ENCODE measurements at places on chromosomes 11 and 22.
A peak's percentile ranks its signal among the peaks of the same experiment; 100 is the strongest.

GRCh38 chr11:104529213-104529612 is 365.3 kb upstream of the PDGFD start:
- DNase-seq, result no peak

GRCh38 chr11:14882196-14882595 is 9.8 kb downstream of the CYP2R1 start:
- DNase-seq, result no peak

DNA sequence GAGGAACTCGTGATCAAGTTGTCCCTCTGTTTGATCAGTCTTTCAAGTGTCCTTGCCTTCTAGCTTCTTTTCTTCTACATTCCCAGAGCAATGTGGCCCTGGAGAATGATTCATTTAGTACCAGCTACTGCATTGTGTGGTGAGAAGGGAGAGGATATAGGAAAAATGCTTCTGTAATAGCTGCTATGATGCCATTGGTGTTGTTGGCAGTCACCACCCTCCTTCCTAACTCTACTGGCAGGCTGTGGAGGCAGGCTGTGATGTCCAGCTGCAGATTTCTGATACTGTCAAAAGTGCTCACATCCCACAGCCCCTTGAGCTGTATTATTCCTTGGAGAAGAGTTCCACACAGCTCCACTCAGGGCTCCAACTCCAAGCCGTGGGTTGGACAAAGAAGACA is 52.8 kb downstream of the ENDOD1 start:
- DNase-seq, result no peak

GRCh38 chr11:111422494-111423249 is 43.6 kb upstream of the POU2AF1 start:
- DNase-seq, result no peak

DNA sequence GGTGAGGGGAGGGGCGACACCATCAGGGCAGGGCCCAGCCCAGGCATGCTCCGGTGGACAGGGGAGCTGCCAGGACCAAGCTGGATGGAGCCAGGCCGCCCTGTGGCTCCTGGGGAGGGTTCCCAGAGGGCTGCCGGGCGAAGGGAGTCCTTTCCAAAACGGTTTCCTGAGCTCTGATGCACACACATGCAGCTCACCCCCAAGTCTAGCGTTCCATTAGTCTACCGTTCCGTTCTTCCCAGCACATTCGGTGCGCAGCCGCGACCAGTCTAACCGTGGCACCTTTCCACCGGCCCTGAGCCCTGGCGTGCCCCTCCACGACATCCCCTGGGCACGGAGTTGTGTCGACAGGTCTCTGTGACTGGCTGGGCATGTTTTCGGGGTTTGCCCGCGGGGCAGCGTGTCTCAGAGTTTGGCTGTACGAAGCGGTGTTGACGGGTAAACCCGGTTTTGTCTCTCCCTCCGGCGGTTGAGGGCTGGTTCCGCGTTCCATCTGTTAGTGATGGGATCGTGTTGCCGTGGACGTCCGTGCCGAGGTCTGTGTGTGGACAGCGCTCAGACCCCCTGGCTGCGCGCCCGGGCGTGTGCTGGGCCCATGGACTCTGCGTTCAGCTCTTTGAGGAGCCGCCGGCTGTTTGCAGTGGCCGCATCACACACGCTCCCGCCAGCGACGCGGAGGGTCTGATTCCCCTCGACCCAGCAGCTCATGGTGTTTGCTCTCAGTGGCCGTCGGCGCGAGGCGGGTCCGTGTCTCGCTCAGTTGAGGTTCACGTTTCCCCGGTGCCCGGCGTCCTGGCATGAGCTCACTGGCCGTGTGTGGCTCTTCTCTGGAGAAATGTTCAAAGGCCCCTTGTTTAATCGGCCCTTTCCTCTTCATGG is 121.2 kb downstream of the IGLL1 start:
- DNase-seq, result no peak

DNA sequence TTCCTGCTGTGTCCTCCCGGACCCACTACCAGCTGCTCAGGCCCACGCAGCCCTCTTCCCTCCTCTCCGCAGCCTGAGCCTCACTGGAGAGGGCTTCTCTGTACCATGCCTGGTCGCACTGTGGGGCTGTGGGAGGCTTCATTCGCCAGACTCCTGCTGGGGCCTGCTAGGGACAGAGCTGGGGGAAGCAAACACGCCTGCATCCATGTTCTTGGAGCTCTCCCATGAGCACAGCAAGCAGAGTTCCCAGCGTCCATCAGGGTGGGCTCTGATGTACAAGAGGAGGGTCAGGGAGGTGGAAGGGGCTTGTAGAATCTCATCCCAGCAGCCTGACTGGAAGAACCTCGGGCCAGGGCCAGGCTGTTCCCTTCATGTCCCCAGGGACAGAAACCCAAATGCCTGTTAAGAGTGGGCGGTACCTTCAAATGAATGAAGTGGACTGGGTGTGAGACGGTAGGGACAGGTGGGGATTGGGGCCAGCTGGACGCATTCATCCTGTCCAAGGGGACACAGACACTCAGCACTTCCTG is 59.9 kb downstream of the MPPED1 start:
- no peak for DNase-seq

- DNase-seq, result no peak
Observed at GRCh38 chr11:119759747-119760412, 30.9 kb upstream of the NECTIN1 start.

GRCh38 chr11:63769042-63769713 is 603 bp upstream of the ZFTA start:
- no peak for DNase-seq

GRCh38 chr11:100689141-100689540 is 2.1 kb downstream of the ARHGAP42 start:
- DNase-seq, result no peak

DNA sequence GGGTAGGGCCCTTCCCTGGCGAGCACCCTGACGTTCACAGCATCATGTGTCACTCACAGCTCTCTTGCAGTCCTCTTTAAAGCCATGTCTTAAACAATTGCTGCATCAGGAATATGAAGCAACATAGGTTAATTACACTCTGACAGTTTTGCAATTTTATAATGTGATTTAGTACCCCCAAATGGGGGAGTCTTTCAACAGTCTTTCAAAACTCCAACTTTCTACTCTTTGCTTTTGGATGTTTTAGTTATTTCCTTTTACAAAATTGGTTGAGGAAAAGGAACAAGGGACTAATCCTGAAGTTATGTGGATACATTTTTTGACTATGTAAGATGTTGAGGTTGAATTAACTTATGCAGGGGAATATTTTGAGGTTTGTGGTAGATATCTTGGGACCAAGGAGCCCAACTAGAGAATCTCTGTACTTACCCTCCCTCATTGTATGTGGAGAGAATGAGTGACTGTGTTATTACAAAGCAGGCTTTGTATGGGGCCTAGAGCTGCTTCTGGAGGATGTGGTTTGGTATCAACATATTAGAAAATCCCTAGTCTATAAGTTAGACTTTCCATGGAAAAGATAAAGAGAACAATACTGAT is at the start of gene MMP8:
Gene MMP8 (minus strand): TSS at position 51 of the 597 bp plus-strand sequence. CDS start 99 bp downstream, outside the sequence.
- no peak for DNase-seq

DNA sequence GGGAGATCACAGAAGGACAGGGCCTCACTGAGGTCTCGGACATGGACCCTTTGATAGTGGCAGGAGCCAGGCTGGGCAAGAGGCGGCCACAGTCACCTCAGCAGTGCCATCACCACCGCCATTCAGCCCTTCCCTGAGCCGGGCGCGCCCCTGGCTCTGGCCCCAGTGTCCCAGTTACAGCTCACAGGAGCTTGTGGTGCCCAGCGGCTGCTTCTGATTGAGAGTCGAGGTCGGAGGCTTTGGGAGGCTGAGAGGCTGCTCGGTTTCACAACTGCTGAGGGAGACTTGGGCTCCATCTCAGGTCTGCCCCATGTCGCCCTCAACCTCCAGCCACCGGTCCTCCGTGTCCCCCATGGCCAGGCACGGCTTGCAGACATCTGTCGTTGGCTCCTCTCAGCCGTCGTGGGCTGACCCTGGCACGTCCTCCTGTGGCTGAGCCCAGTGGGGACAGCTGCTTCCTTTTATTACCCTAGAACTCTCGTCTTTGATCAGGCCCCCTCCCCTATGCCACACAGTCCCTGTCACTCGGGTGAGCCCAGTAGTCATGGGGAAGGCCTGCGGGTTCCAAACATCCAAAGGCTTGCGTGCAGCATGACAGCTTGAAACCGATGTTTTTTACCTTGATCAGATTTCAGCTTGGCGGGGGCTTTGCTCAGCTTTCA is 28.4 kb upstream of the PPP6R3 start:
- no peak for DNase-seq

- DNase-seq, result no peak
Observed at GRCh38 chr11:67613960-67614715, 7.4 kb downstream of the NDUFV1 start.

DNA sequence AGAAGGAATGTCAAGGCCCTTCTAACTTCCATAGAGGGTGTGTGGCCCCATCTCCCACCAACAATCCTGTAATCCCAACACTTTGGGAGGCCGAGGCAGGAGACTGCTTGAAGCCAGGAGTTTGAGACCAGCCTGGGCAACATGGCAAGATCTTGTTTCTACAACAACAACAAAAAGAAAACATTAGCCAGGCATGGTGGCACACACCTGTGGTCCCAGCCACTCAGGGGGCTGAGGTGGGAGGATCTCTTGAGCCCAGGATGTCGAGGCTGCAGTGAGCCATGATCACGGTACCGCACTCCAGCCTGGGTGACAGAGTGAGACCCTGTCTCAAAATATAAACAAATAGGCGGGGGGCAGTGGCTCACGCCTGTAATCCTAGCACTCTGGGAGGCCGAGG is 16.9 kb downstream of the TSPAN32 start:
- no peak for DNase-seq

DNA sequence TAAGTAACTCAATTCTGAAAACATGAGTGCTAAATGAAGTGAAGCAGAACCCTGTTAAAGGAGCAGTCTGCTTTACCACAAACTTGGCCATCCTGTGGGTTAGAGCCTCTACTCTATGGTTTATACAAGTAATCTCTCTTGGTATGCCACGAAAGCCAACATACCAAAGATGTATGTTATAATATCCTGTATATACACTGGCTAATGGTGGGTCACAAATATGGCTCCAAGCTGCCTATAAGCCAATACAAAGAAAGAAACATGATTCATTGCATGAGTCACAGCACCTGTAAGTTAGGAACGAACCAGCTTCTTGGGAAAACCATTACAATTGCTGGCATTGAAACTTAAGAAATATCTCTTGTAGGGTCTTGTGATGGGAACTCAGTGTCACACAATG is 16.1 kb downstream of the XRRA1 start:
- DNase-seq, result no peak

GRCh38 chr11:12235553-12235946 is 125.2 kb downstream of the MICAL2 start:
- DNase-seq, result no peak

DNA sequence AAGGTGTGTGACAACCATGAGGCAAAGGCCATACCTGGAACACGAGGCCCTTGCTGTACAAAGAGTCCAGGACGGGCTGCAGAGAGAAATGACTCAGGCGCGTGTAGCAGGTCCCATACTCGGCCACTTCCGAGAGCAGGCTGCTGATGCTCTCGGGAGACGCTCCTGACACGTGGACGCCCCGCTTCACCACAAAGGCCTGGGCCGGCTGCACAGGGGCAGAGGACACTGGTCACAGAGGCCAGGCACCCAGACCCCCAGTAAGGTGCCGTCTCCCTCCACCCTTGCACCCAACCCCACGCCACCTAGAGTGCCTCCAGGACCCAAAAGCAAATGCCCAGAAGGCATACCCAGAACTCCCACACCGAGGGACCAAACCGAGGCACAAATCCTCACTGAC is 15.5 kb downstream of the TUBGCP6 start:
- DNase-seq, result no peak

GRCh38 chr11:68338051-68338780 is 25.8 kb downstream of the LRP5 start:
- DNase-seq, result peak; percentile 56

DNA sequence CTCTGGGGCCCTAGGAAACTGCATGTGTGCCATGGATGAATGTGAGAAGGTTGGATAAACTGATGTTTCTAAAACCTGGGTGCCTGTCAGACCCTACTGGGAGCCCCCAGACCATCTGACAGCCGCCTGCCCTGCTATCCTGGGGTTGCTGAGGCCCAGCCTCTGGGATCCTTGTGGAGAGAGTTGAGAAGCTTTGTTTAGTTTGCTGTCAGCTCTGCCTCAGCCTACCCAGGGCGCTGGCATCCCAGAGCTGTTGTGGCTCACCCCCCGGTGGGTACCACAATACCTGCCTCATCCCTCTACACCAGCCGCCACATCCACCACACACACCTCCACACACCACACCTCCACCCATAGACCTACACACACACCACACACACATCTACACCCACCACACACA is 38.5 kb upstream of the HMOX1 start:
- DNase-seq, result no peak

GRCh38 chr11:126346586-126346940 is 8.9 kb upstream of the ST3GAL4 start:
- no peak for DNase-seq

GRCh38 chr11:65606876-65607613 is 7.0 kb downstream of the MAP3K11 start:
- DNase-seq, result peak; percentile 93

- DNase-seq, result no peak
Observed at GRCh38 chr11:95919514-95919913, 4.4 kb downstream of the MTMR2 start.

All from AG09319 (cell line).